GM12865 (cell line): ENCODE measurements at places on chromosomes 13 and 19.
A peak's percentile ranks its signal among the peaks of the same experiment; 100 is the strongest.

DNA sequence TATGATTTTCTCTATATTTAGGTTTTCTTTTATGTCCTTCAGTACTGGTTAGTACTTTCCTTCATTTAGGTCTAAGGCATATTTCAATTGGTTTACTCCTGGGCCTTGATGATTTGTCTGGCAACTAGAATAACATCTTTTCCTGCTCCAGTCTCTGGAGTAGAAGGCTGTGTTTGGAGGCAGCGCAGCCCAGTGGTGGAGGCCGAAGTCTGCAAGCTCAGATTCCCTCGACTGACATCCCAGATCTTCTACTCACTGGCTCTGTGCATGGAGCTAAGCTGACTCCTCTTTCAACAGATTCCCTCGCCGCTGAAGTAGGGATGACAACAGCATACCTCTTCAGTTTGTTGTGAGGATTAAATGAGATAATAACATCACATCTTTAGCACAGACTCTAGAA, 141.0 kb downstream of the RAP2A start:
- peak; percentile 46 for DNase-seq

DNA sequence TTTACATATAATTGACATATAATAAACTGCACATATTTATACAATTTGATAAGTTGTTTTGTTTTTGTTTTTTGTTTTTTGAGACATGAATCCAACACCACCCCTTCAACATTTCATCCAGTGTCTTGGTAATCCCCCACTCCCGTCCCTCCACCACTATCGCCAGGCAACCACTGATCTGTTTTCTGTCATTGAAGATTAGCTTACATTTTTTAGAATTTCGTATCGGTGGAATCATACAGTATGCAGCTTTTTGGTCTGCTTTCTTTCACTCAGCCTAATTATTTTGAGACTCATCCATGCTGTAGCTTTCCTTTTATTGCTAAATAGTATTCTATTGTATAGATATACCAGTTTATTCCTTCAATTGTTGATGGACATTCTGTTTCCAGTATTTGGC, 94.1 kb upstream of the FRY start:
- DNase-seq = no peak

- peak; percentile 21 for DNase-seq
Observed at GRCh38 chr13:47420568-47420967, 523.7 kb upstream of the HTR2A start.

GRCh38 chr19:30689474-30689873, 317.3 kb downstream of the ZNF536 start:
- DNase-seq = no peak

GRCh38 chr13:57996717-57997116, 365.2 kb downstream of the PCDH17 start:
- no peak for DNase-seq

DNA sequence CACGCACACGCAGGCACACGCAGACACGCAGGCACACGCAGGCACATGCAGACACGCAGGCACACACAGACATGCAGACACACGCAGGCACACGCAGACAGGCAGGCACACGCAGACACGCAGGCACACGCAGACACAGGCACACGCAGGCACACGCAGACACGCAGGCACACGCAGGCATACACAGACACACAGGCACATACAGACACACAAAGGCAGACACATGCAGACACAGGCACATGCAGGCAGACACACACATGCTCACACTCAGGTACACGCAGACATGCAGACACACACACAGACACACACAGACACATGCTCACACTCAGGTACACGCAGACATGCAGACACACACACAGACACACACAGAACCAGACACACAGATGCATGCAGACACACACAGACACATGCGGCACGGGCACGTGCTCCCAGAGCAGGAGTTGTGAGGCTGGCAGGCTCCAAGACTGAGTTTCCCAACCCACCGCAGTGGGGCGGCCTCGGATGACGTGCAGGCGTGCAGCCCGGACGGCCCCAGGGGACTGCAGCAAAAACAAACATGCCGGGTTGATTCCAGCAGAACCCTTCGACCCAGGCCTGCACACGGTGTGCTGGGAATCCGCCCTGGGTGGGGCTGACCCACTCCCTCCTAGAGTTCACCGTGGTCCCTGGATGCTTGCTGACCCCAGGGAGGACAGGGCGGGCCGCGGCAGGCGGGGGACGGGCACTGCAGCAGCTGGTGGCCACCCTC, 100.0 kb downstream of the GADD45B start:
- no peak for DNase-seq

GRCh38 chr19:4911786-4912672, 2.7 kb downstream of the UHRF1 start:
- peak; percentile 74 for DNase-seq

- no peak for DNase-seq
Observed at GRCh38 chr19:12802267-12803106, 618 bp downstream of the THSD8 start.

GRCh38 chr19:6521718-6522646, 8.8 kb upstream of the TNFSF9 start:
- DNase-seq = peak; percentile 91

GRCh38 chr19:50712833-50713232, 6.8 kb downstream of the SHANK1 start:
- no peak for DNase-seq

DNA sequence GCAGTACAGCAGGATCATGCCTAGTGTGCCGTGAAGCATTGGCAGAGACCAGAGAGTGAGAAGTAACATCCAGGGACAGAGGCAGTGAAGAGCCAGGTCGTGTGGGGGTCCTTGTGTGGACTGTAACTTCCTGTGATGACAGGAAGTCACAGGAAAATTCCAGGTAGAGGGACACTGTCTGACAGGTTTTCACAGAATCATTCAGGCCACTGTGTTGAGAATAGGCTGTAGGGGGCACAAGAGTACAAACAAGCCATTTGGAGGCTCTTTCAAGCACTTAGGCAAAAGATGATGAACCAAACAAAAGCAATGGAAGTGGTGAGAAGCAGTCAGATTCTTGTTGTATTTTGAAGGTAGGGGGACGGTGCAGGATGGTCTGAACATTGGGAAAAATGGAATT, 46.4 kb downstream of the N4BP2L1 start:
- peak; percentile 45 for DNase-seq

DNA sequence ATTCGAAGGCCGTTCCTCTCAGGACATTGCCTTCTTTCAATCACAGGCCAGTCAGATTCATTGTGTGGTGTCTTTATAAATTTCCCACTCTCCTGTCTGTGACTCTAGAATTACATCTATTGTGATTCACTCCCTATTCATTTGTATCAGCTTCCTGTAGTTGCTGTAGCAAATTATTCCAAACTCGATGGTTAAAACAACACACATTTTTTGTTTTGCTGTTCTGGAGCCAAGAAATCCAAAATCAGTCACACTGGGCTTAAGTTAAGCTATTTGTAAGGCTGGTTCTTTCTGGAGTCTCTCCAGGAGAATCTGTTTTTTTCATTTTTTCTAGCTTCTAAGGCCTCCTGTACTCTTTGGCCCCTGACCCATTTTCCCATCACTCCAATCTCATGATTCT, 1487.0 kb upstream of the SLC10A2 start:
- DNase-seq = no peak

GRCh38 chr13:105474983-105475610, 1060.4 kb downstream of the EFNB2 start:
- DNase-seq = no peak

- no peak for DNase-seq
Observed at GRCh38 chr13:79079351-79079839, 326.7 kb downstream of the RBM26 start.

DNA sequence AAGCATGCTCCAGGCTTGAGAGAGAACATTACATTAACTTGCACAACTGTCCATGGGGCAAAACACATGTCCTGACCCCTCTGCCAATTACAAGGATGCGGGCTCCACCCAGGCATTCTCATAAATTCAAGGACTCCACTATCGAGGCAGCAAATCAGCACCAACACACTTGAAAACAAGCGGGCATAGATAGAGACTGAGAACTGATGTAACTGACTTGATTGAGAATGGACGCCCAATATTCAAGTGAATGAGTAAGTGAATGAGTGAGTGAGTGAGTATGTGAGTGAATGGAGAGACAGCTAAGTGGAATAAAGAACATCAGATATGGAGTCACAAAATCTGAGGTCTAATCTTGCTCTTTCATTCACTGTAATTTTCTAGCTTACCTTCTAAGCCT, 75.0 kb upstream of the VSTM2B start:
- DNase-seq = no peak

GRCh38 chr13:39684531-39685137, 29.2 kb downstream of the COG6 start:
- peak; percentile 36 for DNase-seq

- peak; percentile 84 for DNase-seq
Observed at GRCh38 chr19:10339380-10339960, at the start of gene ICAM3. Gene ICAM3, minus strand, starts transcription at chr19:10339624. Its CDS starts 10 bp downstream, at chr19:10339614.

DNA sequence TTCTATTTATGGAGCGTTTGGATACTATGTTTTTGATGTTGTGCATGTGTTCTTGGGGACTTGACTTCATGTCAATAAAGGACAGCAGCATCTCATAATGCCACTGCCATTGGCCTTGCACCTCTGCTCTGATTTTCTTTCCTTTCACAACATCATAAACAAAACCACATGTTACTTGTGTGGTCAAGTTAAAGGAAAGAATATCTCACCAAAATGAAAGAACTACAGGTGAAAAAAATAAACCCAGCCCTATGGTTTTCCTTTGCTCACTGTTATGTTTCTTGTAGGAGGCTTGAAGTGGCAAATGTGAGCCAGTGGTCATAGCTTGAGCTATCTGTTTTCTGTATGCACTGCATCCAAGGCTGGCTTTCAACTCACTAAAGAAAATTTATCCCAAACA, 240.4 kb downstream of the KCNRG start:
- DNase-seq = peak; percentile 6

GRCh38 chr13:110380359-110381028, 73.4 kb downstream of the COL4A2 start:
- DNase-seq = no peak

GRCh38 chr19:33194886-33195644, 935 bp downstream of the LRP3 start:
- DNase-seq = no peak

GRCh38 chr19:16073988-16074387, 2.3 kb upstream of the TPM4 start:
- no peak for DNase-seq

DNA sequence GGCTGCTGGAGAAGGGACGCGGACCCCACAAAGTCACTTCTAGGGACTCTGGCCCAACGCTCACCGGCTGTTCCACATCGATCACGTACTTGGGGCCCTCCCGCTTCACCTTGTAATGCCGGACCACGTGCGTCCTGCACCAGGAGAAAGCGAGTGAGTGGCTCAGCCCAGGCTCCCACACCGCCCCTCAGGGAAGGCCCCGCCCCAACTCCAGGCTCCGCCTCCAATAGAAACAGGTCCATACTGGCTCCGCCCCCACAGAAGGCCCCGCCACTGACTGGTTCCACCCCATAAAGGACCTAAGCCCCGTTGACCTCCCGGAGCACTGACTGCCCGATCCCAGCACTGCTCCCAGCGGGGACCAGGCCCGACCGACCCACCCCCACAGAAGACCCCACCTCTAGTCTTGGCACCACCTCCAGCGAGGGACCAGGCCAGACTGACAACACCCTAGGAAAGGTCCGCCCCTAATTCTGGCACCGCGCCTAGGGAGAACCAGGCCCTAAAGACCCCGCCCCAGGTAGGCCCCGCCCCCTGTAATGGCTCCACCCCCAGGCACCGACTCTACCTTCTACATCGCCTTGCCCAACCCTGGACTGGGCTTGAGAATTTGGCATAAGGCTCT, 11.3 kb downstream of the STAP2 start:
- peak; percentile 57 for DNase-seq

DNA sequence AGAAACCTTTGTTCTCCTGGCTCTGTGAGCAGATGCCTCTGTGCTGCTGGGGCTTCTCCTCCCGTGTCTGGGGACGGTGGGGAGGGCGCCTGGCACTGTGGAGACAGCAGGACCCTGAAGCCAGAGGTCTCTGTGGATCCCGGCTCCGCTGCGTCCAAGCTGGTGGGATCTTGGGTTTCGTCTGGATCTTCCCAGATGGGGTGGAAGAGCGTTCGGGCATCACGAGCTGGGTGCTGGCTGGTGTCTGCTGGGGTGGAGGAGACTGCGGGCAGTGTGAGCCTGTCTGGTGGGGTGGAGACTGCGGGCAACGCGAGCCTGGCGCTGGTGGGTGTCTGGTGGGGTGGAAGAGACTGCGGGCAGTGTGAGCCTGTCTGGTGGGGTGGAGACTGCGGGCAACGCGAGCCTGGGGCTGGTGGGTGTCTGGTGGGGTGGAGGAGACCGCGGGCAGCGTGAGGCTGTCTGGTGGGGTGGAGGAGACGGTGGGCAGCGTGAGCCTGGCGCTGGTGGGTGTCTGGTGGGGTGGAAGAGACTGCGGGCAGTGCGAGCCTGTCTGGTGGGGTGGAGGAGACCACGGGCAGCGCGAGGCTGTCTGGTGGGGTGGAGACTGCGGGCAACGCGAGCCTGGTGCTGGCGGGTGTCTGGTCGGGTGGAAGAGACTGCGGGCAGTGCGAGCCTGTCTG, 5.6 kb downstream of the TEX29 start:
- no peak for DNase-seq

- DNase-seq = no peak
Observed at GRCh38 chr13:21095311-21095710, 33.9 kb upstream of the LATS2 start.

GRCh38 chr19:17841371-17841809, 6.4 kb downstream of the JAK3 start:
- no peak for DNase-seq

DNA sequence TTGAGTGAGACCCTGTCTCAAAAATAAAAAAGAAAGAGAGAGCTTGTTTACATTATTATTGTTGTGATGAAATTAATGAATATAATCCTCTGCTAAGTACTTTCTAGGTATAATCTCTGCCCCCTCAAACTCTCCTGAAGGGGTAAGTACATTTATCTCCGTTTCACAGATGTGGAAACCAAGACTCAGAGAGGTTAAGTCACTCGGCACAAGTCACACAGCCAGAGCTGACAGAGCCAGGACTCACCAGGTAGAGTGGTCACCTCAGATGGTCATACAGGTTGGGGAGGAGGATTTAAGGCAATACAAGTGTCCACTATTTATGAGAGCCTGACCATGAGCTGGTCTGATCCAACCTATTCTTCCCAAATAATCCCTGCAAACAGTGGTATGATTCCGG, 15.2 kb upstream of the LYPD3 start:
- no peak for DNase-seq

DNA sequence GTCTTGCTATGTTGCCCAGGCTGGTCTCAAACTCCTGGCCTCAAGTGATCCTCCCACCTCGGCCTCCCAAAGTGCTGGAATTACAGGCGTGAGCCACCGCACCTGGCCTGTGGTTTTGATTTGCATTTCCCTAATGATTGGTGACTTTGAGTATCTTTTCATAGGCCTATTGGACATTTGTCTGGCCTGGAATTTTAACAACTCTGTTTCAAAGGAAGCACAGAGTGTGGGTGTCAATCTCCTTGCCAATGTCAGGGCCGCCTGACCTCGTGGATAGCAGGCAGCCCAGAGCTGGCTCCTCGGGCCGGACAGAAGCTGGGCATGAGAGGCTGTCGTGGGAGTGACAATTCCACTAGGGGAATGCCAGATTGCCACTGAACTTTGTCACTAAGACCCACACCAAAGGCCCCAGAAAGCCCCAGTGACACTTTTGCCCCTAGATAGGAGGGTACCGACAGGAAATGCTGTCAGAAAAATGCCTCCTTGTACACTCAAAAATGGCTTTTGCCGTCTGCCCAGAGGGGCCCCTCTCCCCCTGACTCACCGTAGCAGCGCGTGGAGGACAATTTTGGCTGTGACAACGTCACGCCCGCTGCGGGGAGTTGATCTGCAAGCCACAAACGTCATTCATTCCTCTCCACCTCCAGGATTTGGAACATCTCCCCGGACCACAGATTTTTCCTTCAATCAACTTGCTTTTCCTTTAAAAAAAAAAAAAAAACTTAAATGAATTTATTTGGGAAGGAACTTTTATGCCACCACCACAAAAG, 11.7 kb upstream of the ADGRE5 start:
- peak; percentile 85 for DNase-seq

- no peak for DNase-seq
Observed at GRCh38 chr13:50587115-50587514, 256.4 kb downstream of the DLEU7 start.
